ENCODE measurements at places on chromosomes 13 and 19.

DNA sequence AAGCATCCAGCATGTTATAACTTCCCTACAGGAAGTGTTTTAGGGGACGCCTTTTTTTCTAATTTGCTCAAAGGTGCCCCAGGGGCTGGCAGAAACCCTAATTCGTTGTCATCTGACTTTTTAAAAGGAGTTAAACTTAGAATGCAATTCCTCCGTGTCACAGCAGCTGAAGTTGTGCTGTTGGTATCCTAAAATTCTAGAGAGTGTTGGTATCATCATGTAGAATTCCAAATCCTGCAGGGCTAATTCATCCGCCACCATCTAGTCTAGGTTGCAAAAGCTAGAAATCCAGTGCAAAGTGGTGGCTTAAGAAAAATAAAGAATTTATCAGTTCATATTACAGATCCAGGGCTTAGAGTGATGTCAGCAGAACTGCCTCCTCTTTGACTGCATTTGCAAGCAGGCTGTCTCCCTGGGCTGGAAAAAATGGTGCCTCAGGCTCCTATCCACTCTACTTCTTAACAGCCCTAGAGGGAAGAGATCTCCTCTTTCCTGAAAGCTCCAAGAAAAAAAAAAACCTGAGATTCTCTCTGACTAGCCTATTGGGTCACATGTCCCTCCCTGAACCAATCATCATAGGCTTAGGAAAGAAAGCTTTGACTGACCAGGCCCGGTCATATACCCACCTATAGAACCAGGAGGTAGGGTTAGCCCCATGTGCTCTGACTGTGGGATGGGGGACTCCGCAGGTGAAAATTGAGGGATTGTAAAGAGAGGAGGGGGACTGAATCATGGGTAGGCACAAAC is 73.0 kb downstream of the MAP4K1 start:
- DNase-seq: no peak

GRCh38 chr19:28122734-28123133 is 1090.2 kb downstream of the UQCRFS1 start:
- no peak for DNase-seq

DNA sequence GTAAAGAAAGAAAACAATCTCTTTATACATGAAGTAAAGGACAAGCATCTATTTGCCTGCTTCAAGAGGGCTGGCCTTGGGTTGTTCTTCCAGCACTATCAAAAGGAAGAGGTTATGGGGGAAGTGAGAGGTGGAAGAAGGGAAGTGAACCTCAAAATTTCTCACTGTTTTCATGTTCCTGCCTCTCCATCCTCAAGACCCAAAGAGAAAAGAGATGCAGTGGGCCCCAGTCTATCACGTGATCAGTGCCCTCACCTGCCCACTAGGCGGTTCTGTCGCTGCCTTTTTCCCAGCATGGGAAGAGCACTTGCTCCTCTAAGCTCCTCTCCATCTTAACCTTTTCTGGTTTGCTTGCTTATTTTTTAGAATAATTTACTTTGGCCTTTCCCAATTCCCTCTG is 6.2 kb upstream of the USP12 start:
- DNase-seq: no peak

DNA sequence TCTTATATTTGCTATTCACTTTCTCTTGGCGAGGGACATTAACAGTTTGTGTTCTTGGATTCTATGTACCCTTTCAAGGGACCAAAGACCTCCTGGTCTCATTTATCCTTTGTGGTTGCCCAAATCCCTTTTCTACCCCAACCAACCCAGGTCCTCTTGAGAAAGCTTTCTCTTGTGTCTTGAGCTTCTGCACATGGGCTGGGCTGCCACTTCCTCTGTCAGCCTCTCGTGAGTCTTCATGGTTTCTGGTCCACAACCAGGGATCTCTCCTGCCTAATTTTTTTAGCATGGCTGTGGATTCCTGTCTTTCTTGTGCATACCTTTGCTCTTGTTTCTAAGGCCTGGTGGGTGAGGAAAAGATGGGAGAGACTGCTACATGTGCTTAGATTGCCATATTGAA is 14.9 kb downstream of the TIMM13 start:
- no peak for DNase-seq

DNA sequence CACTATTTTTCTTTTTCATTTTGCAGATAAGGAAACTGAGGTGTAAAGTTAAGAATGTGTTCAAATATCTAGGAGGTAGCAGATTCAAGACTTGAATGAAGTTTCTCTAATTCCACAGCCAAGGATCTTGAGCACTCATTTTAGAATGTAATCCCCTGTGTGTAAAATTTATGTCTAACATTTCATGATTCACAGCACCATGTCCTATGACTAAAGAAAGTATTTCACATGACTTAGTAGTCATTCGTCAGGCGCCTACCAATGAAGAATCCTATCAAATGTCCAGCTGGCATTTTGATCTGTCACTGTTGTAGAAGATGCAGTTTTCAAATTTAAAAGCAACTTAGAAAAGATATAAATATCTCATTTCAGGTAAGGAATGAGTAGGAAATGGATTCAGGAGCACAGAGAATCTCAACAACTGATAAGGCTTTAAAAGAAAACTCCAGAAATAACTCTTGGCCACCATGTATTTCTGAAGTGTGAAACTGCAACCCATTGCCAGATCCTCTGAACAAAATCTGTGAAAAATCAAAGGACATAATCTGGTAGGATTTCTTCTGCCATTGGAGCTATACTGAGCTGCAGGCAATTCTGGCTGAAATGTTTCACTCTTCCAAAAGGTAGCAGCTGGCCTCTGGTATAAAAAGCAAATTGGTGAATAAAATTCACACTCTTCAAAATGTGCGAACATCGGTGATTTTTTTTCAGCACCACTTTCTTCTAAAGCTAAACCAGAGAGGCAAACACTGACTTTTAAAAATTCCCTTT is 92.2 kb downstream of the DCLK1 start:
- DNase-seq: no peak

GRCh38 chr19:54461613-54462012 is 2.0 kb downstream of the LENG9 start:
- no peak for DNase-seq

GRCh38 chr13:46057256-46058015 is 4.9 kb upstream of the ZC3H13 start:
- no peak for DNase-seq

- DNase-seq: no peak
Measured at GRCh38 chr13:29799041-29799440, 51.4 kb downstream of the UBL3 start.

DNA sequence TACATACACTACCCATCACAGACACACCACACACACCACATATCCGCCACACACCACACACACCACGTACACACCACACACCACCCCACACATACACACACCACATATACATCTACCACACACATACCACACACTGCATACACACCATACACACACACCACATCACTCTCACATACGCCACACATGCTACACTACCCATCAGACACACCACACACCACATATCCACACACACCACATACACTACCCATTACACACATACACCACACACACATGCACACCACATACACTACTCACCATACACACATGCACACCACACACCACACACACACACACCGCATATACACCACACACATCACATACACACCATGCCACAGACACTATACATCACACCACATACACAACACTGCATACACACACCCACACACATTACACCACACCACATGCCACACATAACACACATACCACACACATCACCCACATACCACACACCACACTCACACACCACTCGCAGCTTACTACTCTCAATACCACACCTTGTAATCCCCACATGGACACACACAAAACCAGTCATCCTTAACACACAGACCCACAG is 9.5 kb downstream of the ERFL start:
- DNase-seq: no peak

GRCh38 chr19:35461060-35461459 is 13.0 kb downstream of the FFAR2 start:
- DNase-seq: no peak

GRCh38 chr19:51586103-51586728 is 15.1 kb downstream of the ZNF175 start:
- peak; percentile 8 for DNase-seq

DNA sequence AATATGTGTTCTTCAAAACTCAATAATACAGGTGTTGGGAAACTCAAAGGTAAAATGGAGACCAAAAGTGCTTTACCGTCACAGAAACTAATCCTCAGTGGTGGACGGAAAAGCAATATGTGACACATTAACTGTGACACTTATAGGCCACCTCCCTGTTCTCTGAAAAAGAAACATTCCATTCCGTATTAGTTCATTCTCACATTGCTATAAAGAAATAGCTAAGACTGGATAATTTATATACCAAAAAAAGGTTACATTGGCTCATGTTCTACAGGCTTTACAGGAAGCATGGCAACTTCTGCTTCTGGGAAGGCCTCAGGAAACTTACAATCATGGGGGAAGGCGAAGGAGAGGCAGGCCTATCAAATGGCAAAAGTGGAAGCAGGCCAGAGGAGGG is 435.3 kb upstream of the HTR2A start:
- DNase-seq: no peak

DNA sequence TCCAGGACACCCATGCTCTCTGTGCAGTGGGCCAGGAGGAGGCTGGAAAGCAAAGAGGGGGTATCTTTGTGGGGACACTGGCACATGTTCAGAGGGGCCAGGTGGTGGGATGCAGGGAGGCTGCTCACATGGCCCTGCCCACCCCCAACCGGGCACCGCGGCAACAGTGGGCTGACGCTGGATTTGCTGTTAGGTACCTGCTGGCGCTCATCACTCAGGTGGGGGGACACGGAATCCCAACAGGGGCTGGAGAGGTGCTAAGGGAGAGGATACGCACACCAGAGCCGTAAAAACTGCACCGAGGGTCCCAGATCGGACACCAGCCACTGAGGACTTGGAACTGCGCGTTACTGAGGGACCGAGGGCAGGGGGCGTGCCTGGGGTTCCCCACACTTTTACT is 19.2 kb downstream of the AKAP8L start:
- DNase-seq: no peak

DNA sequence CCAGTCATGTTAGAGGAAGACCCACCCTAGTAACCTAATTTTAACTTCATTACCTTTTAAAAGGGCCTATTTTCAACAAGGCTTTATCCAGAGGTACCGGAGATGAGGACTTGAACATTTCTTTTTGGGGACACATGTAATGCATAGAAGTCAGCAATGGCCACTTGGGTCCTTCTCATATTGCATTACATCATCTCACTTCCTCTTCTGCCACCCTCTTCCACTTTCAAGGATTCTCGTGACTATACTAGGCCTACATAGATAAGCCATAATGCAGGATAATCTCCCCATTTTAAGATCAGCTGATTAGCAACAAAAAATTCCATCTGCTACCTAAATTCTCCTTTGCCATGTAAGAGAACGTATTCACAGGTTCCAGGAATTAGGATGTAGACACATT is 557.2 kb downstream of the KCTD12 start:
- no peak for DNase-seq

Data from NCI-H69 (cell line).